ENCODE measurements at places on chromosomes 1 and 21.

DNA sequence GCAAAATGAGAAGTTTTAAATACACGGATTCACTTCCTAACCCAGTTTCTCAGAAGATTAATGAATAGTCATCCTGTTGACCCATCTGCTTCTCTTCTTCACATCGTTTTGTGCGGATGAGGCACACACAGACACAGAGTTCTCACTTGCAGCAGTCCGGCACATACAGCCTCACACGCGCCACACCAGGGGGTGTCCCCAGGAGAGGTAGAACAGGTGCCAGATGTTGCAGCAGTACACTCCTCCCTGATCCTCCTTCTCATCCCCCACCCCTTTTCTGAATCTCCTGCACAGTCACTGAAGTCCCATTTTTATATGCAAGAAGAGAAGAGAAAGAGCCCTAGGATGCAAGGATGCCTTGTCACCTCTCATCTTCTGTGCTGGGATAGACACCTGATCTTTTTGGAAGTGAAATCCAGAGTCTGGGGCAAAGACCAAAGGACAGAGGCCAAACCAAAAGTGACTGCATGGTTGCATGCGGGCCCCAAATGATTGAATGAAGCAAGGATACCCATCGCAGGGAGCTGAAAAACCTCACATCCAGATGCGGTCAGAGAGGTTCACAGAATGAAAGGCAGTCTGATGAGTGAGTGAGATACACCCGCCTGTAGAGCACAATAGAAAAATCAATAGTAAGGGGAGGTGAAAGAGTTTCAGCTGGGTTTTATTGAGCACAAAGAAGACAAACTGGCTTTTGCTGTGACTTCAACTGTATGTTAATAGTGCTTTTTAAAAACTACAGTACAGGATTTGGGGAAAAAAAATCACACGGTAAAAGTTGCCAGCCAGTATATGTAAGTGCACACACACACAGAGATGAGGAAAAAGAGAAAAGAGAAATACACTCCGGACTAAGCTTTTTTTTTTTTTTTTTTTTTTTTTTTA, 28.9 kb downstream of the PBX1 start:
- peak; percentile 39 for DNase-seq

- DNase-seq, result peak; percentile 90
These were observed 1.9 kb downstream of the CSMD2 start for GRCh38 chr1:34162852-34163766.

GRCh38 chr1:34057347-34058130, 107.5 kb downstream of the CSMD2 start:
- DNase-seq, result no peak

DNA sequence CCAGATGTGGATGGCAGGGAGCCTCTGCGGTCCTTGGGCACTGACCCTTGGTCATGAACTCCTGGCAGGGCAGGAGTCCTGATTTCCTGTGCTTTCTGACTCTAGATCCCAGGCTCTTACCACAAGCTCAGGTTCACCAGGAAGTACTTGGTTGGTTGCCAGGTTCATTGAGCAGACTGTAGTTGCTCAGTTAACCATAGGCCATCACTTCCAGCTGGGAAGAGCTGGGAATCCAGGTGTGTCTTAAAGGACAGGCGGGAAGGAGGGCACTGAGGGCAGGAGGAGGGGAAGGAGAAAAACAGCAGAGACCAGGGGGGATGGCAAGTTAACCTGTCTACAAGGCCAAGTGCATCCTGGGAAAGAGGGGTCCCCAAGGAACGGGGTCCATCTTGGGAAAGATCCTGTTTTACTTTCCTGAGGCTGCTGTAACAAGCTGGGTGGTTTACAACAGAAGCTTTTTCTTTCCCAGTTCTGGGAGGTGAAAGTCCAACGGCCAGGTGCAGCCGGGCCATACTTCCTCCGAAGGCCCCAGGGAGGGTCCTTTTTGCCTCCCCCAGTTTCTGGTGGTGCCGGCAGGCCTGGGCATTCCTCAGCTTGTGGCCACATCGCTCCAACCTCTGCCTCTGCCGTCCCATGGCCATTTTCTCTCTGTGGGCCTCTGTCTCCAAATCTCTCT, 11.6 kb downstream of the KCNAB2 start:
- DNase-seq, result no peak

DNA sequence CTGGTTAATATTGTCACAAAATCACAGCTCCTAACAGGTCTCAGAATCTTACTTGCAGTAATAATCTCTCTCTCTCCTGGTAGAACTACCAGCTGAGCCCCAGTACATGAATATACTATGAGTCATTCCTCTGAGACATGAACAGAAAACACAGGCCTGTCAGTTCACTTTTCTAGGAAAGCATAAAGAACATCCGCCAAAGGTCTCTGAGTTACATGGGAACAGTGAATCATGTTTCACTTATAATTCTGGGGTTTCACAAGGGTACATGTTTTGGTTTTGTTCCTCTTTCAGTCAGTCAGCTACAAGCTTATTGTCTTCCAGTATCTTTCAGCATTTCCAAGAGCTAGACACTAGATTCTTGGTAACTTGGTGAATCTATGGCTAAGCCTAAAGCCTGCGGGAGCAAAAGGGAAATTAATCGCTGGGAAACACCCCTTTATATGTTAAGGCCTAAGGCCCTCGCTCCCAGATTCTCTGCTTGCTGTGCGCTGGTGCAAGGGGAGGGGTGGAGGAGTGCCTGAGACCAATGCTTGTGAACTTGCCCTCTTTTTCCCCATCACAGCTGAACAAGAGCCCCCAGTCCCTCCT, 31.7 kb downstream of the IFNGR2 start:
- DNase-seq, result no peak

Data from NCI-H774 (cell line).